CD4-positive, alpha-beta T cell treated with Interleukin-4 for 1 hour (primary cell): ENCODE measurements at places on chromosomes 4 and X.

DNA sequence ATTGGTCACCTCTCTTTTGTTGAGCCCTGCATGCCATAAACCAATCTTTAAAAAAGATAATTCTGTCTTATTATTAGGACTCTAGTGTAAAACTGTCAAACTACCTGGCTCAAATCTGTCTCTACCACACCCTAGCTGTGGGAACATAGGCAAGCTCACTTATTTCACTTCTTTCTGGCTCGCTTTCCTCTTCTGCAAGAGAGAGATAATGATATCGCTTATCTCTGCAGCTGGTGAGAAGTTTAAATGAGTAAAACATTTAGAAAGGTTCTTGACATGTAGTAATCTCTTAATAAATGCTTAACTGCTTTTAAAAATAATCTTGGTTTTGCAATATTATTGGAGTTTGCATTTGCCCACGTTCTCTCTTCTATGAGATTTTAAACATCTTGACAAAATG lies 1109.2 kb downstream of the RAPGEF2 start:
- no peak for DNase-seq

- no peak for DNase-seq
Observed at GRCh38 chr4:57631147-57631546, 521.0 kb upstream of the IGFBP7 start.

DNA sequence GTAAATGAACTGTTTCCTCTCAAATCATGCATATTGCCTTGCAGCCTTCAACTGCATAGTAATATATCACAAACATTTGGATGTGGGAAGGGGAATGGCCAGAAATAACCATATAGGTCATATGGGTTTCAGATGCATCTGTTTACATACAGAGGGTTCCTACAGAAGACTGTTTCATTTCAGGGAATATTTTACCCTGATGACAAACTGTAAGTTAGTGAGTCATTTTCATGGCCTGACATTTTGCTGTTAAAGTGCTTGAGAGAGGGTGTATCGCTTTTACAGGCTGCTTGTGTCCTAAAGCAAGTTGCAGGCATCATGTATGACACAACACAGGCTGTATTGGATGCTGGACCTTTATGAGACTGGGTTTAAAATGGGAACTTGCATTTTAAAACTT lies 25.5 kb upstream of the AMOT start:
- DNase-seq = no peak

DNA sequence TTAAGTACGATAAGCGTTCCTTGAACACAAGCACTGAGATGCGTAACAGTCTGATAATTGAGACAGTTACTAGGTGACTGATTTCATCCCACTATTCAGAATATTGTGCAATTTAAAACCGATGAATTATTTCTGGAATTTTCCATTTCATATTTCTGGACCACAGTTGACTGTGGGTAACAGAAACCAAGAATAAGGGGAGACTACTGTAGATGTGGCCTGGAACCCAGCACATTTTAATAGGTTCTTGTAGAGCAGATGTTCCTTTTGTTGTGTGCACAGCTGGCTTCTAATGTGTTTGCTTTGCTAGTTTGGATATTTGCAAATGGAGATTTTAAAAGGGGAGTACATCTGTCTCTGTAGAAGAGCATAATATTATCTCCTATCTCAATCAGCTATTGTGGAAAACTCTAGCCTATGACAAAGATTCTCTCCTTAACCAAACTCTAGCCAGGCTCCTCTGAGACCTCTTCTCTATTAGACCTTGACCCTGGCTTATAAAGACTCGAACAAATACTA lies 16.4 kb downstream of the NAAA start:
- no peak for DNase-seq

GRCh38 chrX:34918856-34919255 lies 23.7 kb upstream of the FAM47B start:
- DNase-seq = no peak

DNA sequence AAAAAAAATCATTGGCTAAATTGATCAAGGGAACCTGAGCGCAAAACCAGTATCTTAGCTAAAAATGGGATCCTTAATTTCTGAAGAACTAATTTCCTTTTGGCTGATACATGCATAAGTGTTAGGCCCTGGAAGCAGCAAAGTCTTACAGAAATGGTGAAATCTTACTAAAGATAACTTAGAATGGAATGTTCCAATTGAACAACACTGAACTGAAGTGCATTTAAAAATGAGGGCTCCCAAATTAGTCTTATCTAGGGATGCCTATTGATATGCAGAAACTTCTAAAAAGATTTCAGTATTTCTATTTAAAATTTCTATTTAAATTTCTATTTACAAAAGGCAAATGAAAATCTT lies 120.7 kb upstream of the BANK1 start:
- DNase-seq = no peak

DNA sequence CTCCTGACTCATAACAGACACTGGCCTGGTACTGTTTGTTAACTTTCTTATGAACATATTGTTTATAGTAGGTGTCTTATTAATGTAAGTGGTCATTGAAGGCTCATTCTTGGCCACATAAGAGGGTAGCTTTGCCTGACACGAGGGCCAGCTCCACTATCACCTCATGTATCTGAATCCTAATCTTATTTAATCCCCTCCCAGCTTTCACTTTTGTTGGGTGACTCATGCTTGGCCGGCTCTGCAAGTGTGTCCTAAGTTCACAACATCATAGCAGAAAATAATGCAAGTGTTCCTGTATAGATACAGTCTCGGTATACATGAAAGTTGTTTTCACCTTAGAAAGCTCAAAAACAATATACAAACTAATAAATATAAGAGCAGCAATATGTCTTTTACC lies 283.8 kb downstream of the IQCM start:
- no peak for DNase-seq

- DNase-seq = no peak
Observed at GRCh38 chrX:87006561-87006960, 511.0 kb upstream of the KLHL4 start.

DNA sequence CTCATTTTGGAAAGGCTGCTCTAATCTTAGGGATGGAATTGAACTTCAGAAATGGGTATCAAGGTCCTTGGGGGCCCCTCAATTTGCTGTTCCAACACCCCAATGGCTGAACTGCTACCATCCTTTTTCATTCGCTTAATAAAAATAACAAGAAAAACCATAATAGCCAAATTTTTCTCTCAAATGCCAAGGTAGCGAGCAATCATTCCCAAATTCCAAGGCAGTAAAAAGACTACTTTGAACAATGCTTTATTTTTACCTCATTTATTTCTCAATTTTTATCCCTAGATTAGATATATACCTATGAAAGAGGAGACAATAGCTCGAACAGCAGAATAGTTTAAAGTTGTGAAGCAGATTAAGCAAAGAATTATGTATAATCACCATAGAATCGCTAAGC lies 323.4 kb upstream of the SLC7A11 start:
- DNase-seq = no peak

DNA sequence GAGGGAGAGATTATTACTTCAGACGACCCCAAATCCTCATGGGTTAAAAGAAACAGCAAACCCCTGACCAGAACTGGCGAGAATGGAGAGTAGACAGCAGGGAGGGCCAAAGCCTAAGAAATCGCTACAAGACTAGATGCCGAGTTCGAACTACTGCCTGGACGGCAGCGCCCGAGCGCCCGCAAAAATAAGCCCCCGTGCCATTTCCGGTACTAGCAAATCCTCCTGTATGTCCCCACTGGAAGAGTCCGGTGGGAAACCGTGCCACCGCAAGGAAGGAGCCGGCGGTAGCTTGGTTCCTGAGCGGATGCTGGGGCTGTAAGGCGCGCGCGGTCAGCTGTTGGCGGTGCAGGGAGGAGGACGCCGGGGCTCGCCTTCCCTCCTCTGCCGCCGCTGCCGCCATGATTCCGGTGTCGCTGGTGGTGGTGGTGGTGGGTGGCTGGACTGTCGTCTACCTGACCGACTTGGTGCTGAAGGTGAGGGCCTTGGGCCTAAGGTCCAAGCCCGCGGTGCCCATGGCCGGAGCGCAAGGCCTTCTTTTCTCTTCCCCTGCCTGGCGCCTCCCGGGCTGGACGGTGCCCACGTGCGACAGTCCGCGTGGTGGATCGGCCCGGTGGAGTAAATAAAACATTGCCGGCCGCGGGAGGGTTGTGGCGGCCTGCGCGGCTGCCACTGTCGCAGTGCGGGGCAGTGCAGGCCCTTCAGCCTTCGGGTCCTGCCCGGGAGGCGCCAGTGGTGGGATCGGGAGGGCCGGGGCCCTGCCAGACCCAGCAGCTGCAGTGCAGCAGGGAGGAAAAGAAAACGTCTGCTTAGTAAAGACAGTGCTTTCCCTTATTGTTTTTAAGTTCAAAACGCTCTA lies at the start of gene MBTPS2:
TSS of gene MBTPS2 (plus strand) at position 284 of the 859 bp plus-strand sequence. CDS start at position 402, 118 bp downstream.
- peak; percentile 84 for DNase-seq

- DNase-seq = no peak
Observed at GRCh38 chr4:46648088-46648744, 258.3 kb upstream of the GABRA2 start.

DNA sequence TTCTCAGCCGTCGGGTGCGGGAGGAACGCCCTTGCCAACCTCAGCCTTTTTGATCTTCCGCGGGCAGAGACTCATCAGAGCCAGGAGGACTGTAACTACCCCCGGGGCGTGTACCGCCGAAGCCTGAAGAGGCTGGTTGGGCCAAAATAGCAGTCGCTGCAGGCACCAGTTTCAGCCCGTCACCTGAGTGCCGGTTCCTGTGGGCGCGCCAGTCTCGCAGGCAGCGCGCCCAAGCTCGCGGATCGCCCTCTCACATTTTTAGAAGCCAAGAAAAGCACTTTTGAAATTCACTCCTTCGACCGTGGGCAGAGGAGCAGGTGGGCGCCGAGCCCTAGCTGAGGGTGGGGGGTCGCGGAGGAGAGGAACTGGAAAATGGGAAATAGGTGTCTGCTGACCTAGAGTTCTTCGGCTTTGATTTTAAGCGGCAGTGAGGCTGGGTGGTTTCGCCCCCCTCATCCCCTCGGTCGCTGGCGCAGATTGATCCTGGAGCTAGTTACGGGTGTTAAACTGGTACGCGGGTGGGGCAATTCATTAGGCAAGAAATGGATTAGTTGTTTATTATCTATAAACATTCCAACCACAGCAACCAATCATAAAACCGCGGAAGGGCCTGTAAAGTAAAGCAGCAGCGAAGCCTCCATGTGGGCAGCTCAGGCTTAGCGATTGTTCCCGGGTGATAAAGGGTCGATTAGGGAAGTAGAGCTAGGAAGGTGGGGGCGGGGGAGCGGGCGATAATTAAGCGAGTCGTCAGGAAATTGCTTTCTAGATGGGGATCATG lies 69.2 kb downstream of the FBXO8 start:
- DNase-seq = no peak

DNA sequence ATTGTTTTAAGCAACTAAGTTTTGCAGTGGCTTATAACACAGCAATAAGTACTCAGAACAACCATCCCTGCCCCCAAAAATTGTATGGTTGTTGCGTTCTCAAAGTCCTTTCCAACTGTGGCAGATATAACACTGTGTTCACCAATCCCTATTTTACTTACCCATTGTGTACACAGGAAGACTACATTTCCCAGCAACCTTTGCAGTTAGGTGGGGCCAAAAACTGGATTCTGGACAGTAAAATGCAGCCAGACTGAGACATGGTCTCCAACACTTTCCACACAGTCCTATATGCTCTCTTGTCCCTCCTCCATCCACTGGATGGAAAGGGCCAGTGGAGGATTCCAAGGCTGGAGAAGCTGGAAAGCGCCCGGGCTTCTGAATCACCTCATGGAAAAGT lies 523.6 kb downstream of the BCOR start:
- DNase-seq = no peak

GRCh38 chrX:154420402-154420756 lies 8.1 kb upstream of the ATP6AP1 start:
- DNase-seq = no peak

- no peak for DNase-seq
Observed at GRCh38 chr4:39937683-39938268, 39.9 kb downstream of the PDS5A start.

- DNase-seq = no peak
Observed at GRCh38 chr4:113243312-113243711, 193.9 kb downstream of the ANK2 start.

- DNase-seq = no peak
Observed at GRCh38 chrX:91331476-91331875, 103.2 kb upstream of the PABPC5 start.

- DNase-seq = no peak
Observed at GRCh38 chrX:81259020-81259713, 57.3 kb downstream of the SH3BGRL start.

DNA sequence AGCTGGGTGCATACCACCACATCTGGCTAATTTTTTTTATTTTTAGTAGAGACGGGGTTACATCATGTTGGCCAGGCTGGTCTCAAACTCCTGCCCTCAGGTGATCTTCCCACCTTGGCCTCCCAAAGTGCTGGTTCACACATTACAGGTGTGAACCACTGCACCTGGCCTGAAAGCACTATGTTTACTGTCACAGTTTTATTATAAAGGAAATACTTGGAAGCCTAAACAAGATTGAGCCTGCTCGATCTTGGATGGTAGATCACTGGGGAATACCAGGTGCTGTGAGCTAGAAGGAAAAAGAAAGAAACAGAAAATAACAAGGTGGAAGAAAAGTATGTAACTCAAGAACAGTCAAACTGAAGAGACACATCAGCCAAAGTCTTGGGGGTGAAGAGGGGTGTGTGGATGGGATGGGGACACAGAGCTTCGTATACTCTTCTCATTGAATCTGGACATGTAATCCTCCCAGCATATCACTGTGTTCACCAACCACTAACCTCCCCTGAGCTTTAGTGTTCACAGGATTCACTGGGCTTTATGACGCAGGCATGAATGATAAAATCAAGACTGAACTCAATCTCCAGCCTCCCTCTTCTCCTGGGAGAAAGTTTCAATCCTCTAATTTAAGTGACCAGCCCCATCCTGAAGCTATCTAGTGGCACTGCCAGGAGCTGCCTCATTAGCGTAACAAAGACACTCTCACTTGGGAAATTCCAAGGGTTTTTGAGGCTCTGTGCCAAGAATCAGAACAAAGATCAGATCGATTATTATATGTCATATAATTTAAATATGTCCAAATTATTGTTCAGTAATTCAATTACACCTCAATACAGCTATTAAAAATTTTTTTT lies 40.9 kb downstream of the PDS5A start:
- DNase-seq = no peak

- no peak for DNase-seq
Observed at GRCh38 chrX:150100261-150100660, 162.0 kb upstream of the EOLA2 start.

- DNase-seq = peak; percentile 72
Observed at GRCh38 chr4:113899271-113900070, 80.0 kb downstream of the ARSJ start.

DNA sequence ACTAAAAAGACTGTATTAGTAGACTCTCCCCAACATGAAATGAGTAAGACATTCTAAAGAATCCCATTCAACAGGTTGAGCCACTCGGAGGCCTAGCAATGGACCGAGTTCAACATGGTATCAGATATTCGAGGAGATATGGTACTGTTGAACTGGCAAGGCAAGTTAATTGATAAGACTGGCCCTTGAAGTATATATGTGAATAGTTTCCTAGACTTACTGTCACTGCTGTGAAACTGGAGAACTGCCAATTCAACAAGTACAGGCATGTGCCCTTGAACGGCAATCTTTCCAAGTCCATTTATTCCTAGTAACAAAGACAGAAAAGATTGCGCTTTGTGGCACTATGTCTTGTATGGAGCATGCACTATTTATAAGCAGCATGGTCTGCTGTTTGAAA lies 24.4 kb downstream of the FAT1 start:
- DNase-seq = no peak
